Activated naive CD8-positive, alpha-beta T cell treated with anti-CD3 and anti-CD28 coated beads for 36 hours (primary cell): ENCODE measurements at places on chromosomes 4 and X. TPM values are rescaled to one million over a fixed set of nuclear protein-coding genes. Genes with fewer than 3 reads are reported as not detected.

Gene SLC9B1
- 1.0 TPM for total RNA-seq

DNA sequence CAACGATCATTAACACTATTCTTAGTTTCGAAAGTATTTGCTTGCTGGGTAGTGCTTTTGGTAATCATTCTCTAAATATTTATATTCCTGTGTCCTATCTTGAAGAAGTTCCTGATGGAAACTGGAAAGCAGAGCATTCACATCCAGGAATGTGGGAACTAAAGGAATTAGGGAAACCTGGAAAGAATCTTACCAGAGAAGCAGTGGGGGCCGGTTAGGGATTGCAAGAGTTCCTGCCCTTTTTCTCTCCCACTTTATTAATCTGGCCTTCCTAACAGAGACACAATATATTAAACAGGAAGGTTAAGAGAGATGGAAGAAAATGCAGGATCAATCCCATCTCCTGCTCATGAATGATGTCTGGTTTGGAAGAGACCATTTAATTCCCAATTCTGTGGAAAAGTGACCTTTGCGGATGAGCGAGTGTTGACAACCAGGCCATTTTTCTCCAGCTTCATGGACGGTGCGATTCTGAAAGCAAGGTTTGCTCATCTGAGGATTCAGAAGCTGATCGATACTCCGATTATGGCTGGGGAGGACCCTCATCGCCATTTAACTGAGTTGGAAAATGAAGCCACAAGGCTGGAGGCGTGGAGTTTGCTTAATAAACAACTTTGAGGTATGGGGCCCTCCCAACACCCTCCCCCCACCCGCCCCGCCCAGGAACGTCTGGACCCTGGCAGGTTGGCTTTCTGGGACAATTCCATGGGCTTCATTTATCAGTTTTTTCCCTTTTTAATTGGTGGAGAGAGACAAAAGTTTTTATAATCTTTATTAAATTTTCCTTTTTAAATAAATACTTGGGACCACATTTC lies 52.3 kb downstream of the C4orf51 start:
- H3K4me3 ChIP-seq, result peak overlapping the region; percentile 72
- H3K27ac ChIP-seq, result peak overlapping the region; percentile 42
- no peak for DNase-seq
- H3K27me3 ChIP-seq, result peaks cover 29% of the 10 kb centered on the region
- H3K36me3 ChIP-seq, result no peaks in the 10 kb centered on the region
- peaks cover 11% of the 10 kb centered on the region for H3K4me1 ChIP-seq

DNA sequence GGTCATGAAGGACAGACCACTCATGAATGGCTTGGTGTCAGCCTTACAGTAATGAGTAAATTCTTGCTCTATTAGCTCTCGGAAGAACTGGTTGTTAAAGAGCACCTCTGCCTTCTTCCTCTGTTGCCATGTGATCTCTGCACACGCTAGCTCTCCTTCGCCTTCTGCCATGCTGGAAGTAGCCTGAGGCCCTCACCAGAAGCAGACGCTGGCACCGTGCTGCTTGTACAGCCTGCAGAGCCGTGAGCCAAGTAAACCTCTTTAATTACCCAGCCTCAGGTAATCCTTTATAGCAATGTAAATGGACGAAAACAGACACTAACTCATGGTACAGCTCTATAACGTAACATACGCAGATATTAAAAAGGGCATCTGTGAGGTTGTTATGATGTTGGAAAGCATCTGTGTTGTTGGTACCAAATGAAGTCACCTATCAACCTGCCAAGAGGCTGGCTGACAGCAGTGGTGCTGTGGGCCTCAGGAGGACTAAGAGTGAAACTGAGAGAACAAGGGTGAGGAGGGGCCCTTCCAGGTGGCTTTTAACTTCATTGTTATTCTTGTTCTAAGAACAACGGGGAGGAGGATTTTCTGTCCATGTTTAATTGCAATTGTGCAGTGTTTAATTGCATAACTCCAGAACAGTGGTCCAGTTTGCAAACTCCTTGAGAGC lies 69.2 kb downstream of the CRMP1 start:
- no peak for DNase-seq
- peaks cover 2% of the 10 kb centered on the region for H3K4me1 ChIP-seq
- no peak overlapping the region for H3K27ac ChIP-seq
- no peaks in the 10 kb centered on the region for H3K36me3 ChIP-seq
- H3K27me3 ChIP-seq, result peaks cover 4% of the 10 kb centered on the region
- no peak overlapping the region for H3K4me3 ChIP-seq

Gene UPF3B
- total RNA-seq, result 21.2 TPM

Gene GPRASP3
- total RNA-seq, result 3.3 TPM

DNA sequence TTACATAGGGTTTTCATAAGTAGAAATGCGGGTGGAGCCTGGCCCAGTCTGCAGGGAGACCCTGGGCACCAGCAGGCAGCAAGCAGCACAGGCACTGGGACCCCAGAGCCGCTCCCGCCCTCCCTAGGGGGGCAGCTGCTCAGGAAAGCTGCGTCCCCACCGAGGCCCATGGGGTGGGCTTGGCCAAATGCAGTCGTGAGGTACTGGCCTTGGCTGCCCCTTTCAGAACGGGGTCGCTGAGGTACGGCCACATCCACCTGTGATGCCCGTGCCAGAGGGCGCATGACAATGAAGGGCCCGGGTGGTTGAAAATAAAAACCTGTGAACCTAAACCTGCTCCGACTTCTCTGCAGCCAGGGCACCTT lies 16.7 kb downstream of the TMEM175 start:
- H3K27ac ChIP-seq, result no peak overlapping the region
- H3K36me3 ChIP-seq, result no peaks in the 10 kb centered on the region
- no peak overlapping the region for H3K4me3 ChIP-seq
- no peak for DNase-seq
- H3K27me3 ChIP-seq, result no peaks in the 10 kb centered on the region

GRCh38 chrX:119758731-119759247 lies 401 bp downstream of the SOWAHD start:
- DNase-seq, result peak; percentile 41
- no peak overlapping the region for H3K27ac ChIP-seq
- H3K4me3 ChIP-seq, result peak overlapping the region; percentile 48
- H3K27me3 ChIP-seq, result no peaks in the 10 kb centered on the region
- peaks cover 45% of the 10 kb centered on the region for H3K4me1 ChIP-seq

- H3K4me3 ChIP-seq, result no peak overlapping the region
- no peak overlapping the region for H3K27ac ChIP-seq
- no peaks in the 10 kb centered on the region for H3K27me3 ChIP-seq
- DNase-seq, result no peak
Measured at GRCh38 chr4:17912011-17912410, 101.2 kb downstream of the NCAPG start.

- no peaks in the 10 kb centered on the region for H3K4me1 ChIP-seq
- H3K27me3 ChIP-seq, result no peaks in the 10 kb centered on the region
- no peak overlapping the region for H3K27ac ChIP-seq
- no peaks in the 10 kb centered on the region for H3K36me3 ChIP-seq
Measured at GRCh38 chr4:134691915-134692314, 490.3 kb upstream of the PABPC4L start.

GRCh38 chr4:152778656-152779512 lies 646 bp downstream of the TIGD4 start:
- H3K27ac ChIP-seq, result peak overlapping the region; percentile 84
- DNase-seq, result peak; percentile 41
- peaks cover 2% of the 10 kb centered on the region for H3K36me3 ChIP-seq
- H3K4me3 ChIP-seq, result peak overlapping the region; percentile 99

- no peaks in the 10 kb centered on the region for H3K4me1 ChIP-seq
- peaks cover 2% of the 10 kb centered on the region for H3K36me3 ChIP-seq
- no peak for DNase-seq
- no peak overlapping the region for H3K27ac ChIP-seq
Measured at GRCh38 chrX:22159071-22159470, 113.6 kb upstream of the CBLL2 start.
